ENCODE measurements at places on chromosomes 5 and 9.

DNA sequence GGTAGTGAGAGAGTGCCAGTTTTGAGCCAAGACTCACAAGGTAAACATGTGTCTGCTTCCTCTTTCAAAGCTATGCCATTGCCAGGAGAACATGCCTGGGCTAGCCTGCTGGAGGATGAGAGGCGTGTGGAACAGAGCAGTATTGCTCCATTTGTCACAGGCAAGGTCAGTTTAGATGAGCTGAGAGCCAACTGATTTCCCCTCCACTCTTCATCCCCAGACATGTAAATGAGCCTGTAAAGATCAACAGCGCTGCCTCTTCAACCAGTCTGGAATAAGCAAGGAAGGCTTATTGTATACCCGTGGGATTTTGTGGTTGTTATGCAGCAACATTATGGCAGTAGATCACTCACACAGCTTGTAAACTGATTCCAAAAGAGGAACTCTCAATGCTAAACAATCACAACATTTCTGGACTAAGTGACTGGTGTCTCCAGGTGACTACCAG, 8.2 kb upstream of the GDNF start:
- DNase-seq, result no peak

DNA sequence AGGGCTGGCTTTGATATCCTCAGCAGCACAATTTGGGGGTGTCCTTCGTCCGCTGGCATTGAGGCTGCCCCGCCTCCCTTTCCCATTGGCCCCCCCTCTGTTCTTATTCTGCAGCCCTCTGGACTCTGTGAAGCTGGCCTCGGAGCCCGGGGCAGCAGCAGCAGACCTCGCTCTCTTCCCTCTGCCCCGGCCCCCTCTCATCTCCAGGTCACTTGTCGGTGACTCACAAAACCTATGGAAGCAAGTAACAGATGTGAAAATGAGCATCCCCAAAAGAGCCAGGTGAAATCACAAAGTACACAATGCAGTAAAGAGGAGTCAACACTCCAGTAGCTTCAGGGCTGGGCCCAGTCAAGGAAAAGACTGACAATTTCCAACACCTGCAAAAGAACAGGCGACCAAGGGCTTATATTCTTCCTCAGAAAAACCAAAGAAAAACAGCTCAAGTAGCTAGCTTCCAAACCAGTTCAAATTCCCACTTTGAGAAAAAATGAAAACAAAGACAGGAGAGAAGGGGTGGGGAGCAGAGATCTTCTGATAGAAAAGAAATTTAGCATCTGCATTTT, 97.5 kb downstream of the ZNF608 start:
- no peak for DNase-seq

- no peak for DNase-seq
Observed at GRCh38 chr5:115850744-115851416, 9.1 kb downstream of the AP3S1 start.

DNA sequence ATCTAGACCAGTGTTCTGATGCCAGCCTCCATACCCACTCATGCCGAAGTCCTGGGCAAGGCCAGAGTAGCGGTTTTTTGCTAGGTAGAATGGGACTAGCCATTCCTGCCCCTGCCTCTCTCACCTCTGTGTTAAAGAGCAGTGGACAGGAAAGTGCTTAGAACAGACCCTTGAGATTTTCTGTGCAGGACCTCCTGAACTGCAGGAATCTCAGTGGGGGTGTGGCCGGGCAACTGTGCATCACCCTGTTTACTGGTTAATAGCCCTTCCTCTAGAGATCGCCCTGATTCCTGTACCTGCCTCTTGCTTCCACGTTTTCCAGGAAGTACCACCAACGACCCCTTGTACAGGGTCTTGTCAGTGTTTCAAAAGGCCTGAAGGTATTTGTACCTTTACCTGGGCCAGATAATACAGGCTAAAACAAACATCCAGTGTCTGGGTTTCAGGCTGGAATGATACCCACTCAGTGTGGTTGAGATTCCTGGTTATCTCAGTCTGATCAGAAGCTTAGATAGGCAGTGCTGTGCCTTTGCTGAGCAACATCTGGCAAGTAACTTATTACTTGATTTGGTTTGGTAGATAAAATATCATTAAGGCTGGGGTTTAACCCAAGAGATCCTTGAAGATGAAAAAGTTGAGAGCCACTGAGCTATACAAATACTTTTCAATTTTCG, 65.9 kb downstream of the RGS3 start:
- no peak for DNase-seq

DNA sequence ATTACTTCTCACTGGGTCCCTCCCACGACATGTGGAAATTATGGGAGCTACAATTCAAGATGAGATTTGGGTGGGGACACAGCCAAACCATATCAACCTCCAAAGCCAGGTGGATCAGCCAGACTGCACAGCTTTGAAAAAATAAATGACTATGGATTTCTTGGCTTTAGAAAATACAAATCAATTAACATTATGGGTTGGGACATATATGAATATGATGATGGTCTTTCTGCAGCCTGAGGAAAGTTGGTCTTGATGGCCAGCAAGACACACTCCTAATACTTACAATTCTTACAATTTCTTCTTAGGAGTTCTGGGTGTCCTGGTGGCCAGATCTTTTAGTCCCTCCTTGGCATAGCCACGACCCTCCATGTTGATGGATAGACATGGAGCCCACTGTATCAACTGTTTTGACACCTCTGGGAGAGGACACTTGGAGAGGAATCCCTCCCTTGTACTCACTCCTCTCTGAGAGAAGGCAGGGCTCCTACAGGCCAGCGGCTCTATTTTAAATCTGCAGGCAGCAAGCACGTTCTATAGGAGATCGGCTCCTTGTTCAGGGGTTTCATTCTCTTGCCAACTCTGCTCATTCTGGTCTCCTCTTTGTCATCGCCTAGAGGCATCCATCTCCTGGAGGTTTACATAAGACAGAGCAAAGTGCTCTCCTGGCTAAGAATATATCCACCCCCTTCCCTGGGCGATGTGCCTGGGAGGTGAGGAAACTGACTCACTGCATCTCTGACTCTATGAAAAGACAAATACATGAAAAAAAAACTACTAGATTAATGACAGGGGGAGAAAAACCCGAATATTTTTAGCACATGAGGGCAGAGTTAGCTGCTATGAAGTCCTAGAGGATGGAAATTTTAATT, 145.9 kb downstream of the CARTPT start:
- DNase-seq, result no peak

Data from iPS DF 6.9 (cell line).